ENCODE measurements at places on chromosomes 7 and 10. TPM values are rescaled to one million over a fixed set of nuclear protein-coding genes. Genes with fewer than 3 reads are reported as not detected.

The PNLIPRP3 gene
- not detected for total RNA-seq

The SVIL gene
- total RNA-seq, result 12.4 TPM

The SH2B2 gene
- total RNA-seq, result 6.2 TPM

The HTR7 gene
- total RNA-seq, result 0.27 TPM

The RBP3 gene
- total RNA-seq, result not detected

The ATRNL1 gene
- total RNA-seq, result under 0.01 TPM

The MYOZ1 gene
- total RNA-seq, result not detected

The PON1 gene
- total RNA-seq, result 0.27 TPM

The KNDC1 gene
- total RNA-seq, result under 0.01 TPM

The HKDC1 gene
- total RNA-seq, result not detected

The BAMBI gene
- 0.27 TPM for total RNA-seq

The ICA1 gene
- 14.0 TPM for total RNA-seq

Data from hematopoietic multipotent progenitor cell (in vitro differentiated cells).